ENCODE measurements at places on chromosomes 11 and 22. TPM values are rescaled to one million over a fixed set of nuclear protein-coding genes. Genes with fewer than 3 reads are reported as not detected.

EIF1AD gene
- 18.1 TPM for total RNA-seq

DNA sequence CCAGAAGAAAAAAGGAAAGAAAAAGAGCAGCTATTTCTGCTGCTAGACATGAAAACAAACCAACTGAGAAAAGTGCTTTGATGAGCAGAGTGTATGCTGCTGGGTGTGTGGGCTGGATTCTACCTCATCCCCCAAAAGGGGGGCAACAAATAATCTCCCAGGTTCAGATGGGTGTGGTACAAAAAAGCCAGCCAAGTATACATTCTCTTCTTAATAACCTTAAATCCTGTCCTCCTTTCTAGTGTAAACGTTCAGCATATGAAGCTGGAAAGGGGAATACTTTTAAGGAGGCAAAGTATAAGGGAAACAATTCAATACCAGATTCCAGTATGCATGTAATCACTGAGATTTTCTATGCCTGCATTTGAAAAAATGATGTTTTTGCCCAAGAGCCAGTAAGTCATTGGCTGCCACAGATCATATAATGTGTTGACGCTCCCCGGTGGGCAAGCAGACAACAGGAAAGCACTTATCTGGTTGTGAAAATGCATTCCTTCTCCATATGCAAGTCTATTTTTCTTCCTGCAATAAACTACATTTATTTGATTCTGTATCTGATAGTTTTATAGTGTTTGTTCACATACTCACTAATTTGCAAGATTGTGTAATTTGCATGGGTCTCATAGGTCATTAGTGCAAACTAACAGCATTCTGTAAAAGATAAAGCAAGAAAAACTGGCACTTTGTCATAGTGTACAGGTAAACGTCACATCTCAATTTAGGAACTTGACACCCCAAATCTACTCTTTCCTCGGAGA, 201.1 kb downstream of the CADM1 start:
- no peak for DNase-seq

CRYBB3 gene
- total RNA-seq: not detected

DNA sequence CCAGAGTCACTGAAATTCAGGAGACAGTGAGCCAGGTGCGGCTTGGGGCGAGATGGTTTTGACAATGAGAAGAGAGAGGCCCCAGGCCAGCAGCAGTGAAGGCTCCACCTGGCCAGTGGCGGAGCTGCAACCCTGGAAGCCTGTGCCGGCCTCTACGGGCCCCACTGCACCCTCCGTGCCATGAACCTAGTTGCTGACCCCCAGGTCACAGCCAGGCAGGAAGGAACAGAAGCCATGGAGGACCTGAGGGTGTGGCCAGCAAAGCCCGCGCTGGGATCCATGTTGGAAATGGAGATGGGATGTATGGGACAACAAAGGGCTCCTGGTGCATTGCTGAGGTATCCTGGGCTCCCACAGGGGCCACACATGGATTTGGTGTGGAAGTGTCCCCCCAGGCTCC, 1528.5 kb downstream of the BRD1 start:
- DNase-seq: no peak

- no peak for DNase-seq
Observed at GRCh38 chr22:50274311-50274710, 4.1 kb upstream of the MAPK11 start.

- DNase-seq: no peak
Observed at GRCh38 chr11:43708776-43709175, 28.2 kb downstream of the HSD17B12 start.

- no peak for DNase-seq
Observed at GRCh38 chr11:64021757-64022093, 14.0 kb upstream of the FLRT1 start.

ESAM gene
- total RNA-seq: 50.2 TPM

DNA sequence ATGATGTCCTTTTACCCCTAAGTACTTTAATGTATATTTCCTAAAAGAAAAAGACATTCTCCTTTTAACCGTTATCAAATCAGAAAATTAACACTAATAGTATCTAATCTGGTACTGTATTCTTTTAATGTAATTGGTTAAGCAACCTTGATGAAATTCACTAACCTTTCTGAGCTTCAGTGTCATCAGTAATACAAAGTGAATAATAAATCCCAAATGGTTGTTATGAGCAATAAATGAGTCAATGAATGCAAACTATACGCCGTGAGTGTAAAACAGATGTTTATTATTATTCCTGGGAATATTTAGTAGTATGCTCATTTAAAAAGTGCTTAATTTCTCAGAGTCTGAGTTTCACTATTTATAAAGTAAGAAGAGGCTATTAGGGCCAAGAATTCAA, 21.5 kb downstream of the UEVLD start:
- DNase-seq: no peak

XKR3 gene
- not detected for total RNA-seq

- DNase-seq: no peak
Observed at GRCh38 chr11:4008116-4008515, 86.5 kb upstream of the RRM1 start.

EMID1 gene
- 1.3 TPM for total RNA-seq

DNA sequence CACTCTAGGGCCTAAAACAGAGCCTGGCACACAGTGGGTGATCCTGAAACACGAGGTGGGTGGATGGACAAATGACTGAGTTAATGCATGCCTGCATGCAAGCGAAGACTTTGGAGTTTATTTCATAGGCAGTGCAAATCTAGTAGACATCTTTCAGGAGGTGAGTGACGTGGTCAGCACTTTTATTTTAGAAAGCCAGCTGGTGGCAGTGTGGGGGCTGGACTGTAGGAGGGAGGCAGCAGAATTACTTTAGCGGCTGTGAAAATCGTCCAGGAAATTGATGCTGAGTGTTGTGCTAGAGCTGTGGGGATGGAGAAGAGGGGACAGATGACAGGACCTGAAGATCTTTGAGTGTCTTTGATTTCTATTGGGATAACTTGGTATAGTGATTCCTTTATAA, 47.1 kb downstream of the BMAL1 start:
- no peak for DNase-seq

DNA sequence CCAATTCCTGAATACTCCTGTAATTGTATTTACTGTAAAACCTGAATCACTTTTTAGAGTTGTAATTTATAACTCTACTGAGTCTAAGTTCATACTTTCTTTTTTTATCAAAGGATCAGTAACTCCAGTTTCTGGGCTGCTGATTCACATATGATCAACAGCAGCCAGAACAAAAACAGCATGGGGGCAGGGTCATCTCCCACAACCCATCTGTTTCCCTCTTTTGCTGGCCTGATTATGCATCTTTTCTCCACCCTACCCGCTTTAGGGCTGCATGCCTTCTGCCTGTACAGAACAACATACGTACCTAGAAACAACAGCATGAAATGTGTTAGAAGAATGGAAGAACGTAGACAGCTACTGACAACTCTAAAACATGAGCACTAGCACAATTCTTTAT, 76.0 kb downstream of the MRTFA start:
- no peak for DNase-seq

DNA sequence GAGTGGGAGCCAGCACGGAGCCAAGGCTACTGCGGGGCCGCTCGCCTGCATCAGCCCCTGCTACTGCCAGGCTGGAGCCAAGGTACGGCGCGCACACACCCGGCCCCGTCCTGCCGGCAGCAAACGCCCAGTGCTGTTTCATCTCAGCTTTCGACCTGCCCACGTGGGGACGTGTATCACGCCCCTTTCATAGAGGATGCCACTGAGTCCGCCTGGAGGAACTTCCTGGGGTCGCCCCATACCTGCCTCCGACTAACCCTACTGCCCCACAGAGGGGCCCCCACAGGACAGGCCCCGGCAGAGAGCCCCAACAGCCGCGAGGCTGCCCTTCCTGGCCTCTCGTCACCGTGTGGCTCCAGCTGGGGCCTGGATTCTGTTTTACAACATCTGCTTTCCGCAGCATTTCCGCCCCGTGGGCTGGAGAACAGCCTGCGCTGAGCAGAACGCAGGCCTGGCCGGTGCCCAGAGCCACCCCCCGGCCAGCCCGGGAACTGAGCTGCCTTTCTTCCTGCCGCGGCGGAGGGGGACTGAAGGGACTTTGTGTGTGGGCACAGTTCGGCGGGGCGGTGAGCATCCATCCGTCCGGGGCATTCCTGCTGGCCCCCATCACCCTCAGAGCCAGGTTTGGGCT, 22.9 kb upstream of the ARHGAP8 start:
- DNase-seq: no peak

OR2D2 gene
- not detected for total RNA-seq

DNA sequence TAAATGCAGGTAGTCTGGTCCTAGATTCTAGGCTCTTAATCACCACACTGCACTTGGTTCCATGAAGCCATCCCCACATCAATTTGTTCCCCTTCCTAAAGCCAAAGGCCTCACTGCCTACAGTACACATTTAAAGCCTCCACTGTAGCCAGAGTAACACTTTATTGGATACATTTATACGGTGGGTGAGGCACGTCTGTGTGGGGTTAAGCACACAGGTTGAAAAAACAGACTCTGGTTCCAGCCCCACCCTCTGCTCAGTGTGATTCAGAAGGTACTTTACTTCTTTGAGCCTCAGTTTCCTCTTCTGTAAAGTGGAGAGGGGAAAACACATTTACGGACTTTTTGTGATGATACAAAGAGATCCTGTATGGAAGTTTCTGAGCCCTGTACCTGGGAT, 22.5 kb downstream of the DSCAML1 start:
- no peak for DNase-seq

DNA sequence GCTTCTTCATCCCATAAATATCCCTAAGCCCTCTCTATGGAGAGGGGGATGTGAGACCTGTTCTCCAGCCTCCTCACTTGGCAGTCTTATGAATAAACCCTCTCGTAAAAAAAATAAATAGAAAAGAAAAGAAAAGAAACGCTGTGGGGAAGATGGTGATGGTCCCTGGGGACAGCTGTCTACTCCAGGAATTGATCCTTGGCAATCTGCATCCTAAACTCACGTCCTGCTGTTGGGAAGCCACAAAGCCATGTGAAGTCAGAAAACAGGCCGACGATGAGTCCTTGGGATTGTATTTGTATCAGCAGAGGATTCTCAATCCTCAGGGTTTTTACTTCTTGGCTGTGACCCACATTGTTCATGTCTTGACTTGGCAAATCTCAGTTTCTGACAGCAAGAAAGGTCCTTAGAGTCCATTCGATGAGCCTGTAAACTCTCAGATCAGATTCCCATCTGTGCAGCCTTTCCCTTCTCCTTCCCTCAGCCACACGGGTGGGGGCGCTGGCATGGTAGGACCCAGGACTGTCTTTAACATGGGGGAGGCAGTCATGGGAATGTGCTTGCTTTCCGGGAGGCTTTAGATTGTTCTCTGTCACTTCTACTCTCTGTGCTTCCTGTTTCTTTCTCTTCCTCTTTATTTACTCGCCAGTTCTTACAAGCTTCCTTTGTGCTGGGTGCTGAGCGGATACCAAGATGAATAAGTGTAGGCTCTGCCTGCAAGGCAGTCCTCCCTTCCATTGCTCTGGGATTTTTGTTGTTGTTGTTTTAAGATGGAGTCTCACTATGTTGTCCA, 24.9 kb downstream of the TCP11L1 start:
- no peak for DNase-seq

DNA sequence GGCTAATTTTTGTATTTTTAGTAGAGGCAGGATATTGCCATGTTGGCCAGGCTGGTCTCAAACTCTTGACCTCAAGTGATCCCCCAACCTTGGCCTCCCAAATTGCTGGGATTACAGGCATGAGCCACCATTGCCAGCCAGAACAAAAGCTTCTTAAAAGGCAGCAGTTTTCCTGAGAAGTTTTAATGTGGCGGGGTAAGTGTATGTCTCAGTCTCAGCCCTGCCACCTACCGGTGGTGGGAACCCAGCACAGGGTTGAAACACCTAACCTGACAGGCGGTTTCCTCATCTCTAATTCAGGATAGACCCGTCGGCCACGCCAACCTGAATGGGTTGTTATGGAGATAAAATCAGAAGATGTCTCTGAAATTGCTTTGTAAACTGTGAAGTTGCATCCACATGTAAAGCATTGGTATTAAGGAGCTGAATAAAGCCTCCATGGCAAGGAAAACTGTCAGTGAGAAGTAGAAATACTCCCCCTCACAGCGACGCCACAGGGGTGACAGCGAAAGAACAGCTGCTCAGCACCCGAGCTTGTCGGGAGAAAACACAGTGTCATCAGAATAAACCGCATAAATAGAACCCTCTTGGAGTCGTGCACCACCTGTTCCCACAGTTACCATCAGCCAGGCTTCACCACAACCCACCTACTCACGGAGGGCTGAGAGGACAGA, 165.9 kb upstream of the NCAM1 start:
- DNase-seq: no peak

THOC5 gene
- 37.0 TPM for total RNA-seq

DNA sequence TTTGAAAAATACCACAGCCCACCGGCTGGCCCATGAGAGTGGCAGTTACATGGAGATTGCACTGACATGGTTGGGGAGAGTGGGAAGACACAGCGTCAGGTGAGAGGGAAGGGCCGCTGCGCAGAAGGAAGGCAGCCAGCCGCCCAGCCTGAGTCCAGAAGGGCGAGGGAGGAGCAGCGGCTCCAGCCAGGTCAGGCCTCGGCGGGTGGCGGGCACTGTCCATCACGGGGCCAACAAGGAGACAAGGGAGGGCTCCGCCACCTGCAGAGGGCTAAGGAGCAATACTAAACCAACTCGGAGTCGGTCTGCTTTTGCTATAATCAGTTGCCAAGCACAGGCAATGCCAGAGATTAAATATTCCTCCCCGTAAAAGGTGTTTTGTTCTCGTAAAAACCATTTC, 384.5 kb downstream of the TBC1D22A start:
- DNase-seq: no peak

OR52I1 gene
- total RNA-seq: not detected

All from cardiac septum (tissue), 1 donor.